ENCODE measurements at places on chromosomes 4 and X.

DNA sequence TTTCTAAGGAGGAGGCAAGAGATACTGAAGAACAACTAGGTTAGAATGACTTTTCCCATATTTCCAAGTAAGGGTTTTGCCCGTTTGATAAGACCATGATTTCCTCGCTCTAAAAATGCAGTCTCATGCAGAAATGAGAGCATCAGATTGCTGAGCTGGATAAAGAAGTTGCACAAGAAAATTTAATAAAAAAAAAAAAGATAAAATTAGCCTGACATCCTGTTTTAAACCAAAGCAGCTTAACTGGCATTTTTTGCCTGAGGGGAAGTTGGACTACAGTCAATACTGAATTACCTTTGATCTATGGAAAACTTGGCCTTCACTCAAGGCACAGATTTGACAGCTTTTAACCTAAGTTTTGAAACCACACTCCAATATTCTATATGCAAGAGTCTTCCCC lies 208.4 kb downstream of the GASK1B start:
- DNase-seq = peak; percentile 84

DNA sequence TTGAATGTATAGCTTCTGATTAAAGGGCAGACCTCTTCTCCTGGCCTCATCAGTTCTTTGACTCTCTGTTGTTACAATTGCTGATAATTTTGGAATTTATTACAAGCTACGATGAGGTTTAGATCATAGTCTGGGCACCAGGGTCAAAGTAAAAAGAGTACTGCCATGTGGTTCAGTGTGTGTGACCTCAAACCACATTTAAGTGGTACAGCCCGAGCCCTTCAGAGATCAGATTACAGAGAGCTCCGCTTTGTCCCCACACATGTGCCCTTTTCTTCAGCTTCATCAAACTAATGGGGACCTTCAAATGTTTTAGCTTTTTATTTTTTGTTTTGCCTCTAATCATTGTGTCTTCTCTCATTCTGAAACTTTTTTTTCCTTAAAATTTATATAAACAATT lies 37.1 kb downstream of the SPANXN2 start:
- peak; percentile 4 for DNase-seq

GRCh38 chrX:43525901-43526610 lies 130.0 kb upstream of the MAOA start:
- peak; percentile 24 for DNase-seq

- peak; percentile 35 for DNase-seq
Observed at GRCh38 chr4:175109933-175110332, 191.8 kb downstream of the ADAM29 start.

- DNase-seq = no peak
Observed at GRCh38 chr4:134501973-134502643, 300.5 kb upstream of the PABPC4L start.

DNA sequence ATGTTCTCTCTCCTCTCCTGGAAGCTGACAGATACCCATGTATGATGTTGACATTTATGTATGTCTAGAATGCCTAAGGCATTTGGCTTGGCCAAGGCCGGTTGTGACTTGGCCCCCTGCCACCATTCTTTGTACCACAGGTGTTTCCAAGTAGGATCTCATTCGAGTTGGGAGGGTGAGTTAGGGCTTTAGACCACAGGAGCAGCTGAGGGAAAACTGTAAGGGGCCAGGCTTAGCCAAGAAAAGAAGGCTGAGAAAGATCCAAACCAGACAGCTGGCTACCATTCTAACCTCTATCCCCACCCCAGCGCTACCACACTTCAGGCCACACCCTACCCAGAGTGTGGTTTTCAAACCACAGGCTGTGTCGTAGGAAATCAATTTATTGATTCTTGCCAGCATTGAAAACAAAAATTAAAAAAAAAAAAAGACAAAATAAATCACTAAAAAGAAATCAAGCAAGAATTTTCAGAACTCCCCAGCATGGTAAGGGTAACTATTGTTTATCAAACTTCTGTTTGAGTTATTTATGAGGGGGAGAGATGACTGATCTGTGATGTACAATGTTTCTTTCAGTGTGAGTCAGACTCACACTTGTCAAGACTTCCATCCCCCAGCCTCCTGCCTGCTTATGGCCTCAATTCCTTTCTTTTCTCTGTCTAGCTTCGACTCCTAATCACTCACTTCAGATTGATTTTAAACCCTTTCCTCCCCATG lies 9.9 kb downstream of the TMSB4X start:
- DNase-seq = peak; percentile 67

DNA sequence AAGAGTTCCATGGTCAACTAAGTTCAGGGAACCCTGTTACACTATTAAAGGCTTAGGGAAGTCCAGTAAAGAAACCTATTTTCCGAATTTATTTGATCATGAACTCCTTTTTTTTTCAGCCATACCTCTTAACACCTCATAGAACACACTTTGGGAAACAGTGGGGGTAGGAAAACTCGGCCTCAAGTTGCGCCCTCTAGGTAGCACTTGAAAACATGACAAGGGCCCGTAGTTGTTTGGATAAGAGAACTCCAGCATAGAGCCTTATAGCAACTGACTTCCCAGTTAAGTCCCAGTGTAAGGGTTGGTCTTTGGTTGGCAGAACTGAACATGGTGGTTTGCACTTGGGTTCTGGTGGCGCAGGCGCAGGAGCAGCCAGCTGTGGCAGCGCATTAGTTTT lies 14.4 kb downstream of the OGT start:
- no peak for DNase-seq

DNA sequence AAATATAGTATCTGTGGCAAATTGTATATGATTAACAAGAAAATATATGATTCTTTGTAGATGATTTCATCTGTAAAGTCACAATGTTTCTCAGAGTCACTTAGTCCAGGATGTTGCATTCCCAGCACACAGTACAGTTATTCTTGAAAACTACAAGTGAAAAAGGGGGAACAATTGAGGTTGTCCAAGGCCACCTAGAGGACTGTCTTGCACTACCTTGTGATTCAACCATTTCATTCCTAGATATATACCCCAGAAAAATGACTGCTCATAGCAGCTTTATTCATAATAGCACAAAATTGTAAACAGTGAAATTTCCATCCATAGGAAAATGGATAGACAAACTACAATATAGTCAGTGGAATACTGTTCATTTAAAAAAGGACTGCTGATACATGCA lies 16.0 kb downstream of the C4orf33 start:
- DNase-seq = peak; percentile 37

GRCh38 chr4:150773729-150774449 lies 191.9 kb downstream of the MAB21L2 start:
- peak; percentile 88 for DNase-seq

DNA sequence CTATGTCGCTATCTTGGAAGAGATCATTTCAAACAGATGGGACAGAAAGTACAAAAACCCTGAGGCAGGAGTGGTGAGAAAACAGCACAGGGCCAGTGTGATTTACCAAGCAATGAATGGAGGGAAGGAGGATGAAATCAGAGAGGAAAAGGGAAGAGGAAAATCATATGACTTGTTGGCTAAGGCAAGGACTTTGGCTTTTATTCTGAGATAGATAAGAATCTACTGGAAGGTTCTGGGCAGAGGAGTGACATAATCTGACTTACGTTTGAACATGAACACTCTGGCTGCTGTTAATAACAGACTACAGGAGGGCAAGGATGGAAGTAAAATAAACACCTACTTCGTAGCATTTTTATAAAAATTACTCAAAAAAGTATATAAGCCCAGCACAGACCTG lies 207.8 kb upstream of the SLC7A11 start:
- DNase-seq = peak; percentile 26

DNA sequence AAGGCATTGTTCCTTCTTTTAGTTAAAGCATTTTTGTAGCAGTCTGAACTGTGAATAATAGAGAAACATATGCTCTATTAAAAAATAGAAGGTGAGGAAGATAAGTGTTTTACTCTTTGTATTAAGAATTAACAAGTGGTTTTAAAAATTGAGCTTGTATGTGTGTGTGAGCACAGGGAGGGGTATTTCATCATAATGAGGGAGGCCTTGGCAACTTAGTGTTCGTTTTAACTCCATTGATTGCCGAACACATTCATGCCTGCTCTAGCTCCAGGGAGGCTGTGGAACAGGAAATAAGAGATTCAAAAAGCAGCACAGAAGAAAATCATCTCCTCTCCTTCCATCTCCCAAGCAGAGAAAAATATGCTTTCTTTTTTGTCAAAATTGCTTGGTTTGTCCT lies 14.8 kb downstream of the SHROOM3 start:
- no peak for DNase-seq

GRCh38 chr4:36997727-36998126 lies 246.8 kb upstream of the NWD2 start:
- no peak for DNase-seq

- no peak for DNase-seq
Observed at GRCh38 chrX:129791961-129792570, 12.3 kb downstream of the SASH3 start.

- DNase-seq = no peak
Observed at GRCh38 chrX:42546800-42547199, 231.2 kb downstream of the PPP1R2C start.

- DNase-seq = no peak
Observed at GRCh38 chrX:118675966-118676349, 51.4 kb upstream of the IL13RA1 start.

DNA sequence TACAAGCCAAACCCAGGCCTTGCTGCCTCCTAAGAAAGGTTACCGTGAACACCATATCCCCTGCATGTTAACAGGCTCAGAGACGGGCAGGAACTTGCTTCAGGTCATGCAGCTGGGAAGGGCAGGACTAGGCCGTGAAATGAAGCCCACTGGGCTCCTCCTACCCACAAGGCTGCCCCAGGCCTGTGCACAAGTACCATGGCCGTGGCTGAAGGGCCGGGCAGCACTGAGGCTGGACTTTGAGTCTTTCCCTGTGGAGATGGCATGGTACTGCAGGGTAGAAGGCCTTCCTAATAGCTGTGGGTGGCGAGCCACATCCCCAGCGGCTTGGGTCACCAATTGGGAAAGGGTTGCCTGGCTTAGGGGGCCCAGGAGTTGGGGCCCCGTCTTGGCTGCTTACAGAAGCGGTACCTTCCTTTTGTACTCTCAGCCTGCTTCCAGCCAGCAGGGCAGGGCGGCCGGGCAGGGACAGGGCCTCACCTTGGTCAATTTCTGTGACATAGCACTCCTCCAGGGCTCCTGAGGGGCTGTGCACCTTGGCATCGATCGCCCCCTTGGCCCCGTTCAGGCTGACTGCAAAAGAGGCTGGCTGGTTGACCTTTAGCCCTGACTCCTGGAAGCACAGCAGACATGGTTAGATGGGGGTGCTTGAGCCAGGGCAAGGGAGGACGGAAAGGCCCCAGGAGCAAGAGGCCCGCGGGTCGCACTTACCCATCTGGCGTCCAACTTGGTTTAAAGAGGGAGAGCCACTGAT lies 23.8 kb downstream of the FLNA start:
- DNase-seq = no peak

- peak; percentile 49 for DNase-seq
Observed at GRCh38 chr4:71941001-71941400, 90.8 kb upstream of the NPFFR2 start.

GRCh38 chr4:83150653-83151330 lies 36.3 kb upstream of the PLAC8 start:
- DNase-seq = no peak

- DNase-seq = peak; percentile 54
Observed at GRCh38 chr4:61462451-61463326, 262.6 kb downstream of the ADGRL3 start.
